ENCODE measurements at places on chromosomes 2 and 18.

DNA sequence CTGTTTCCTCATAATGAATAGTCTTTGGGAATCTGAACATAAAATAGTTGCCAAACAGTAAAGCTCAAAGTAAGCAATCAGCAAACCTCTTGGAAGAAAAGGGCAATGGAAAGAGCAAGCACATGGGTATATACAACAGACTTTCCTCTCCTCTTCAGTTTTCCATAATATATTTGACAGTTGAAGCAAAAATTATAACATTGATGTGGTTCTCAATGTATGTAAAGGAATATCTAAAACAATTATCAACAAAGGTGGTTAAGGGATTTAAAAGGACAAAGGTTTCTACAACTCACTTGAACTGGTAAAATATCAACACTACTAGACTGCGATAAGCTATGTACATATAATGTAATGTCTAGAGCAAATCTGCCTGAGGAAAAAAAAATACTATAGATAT, 168.6 kb upstream of the SMAD7 start:
- DNase-seq = no peak

- DNase-seq = no peak
Observed at GRCh38 chr2:115174651-115175050, 732.2 kb downstream of the DPP10 start.

- no peak for DNase-seq
Observed at GRCh38 chr2:222862106-222862908, 1.5 kb downstream of the ACSL3 start.

DNA sequence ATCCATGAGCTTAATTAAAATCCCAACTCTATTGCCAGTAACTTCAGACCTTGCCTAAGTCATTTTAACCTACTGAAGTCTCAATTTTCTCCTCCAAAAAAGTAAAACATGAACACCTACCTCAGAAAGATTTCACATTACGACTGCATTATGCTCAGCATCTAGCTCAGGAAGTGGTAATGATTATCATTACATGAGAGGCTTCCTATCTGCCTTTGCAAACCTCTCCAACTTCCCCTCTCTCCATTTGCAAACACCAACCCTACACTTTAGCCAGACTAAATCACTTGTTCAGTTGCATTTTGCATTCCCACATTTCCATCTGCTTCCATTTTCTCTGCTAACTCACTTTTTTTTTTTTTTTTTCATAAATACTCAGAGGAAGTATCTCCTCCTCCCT, 6.8 kb downstream of the SLC38A11 start:
- no peak for DNase-seq

GRCh38 chr2:216214768-216215167, 105.6 kb downstream of the XRCC5 start:
- DNase-seq = no peak

DNA sequence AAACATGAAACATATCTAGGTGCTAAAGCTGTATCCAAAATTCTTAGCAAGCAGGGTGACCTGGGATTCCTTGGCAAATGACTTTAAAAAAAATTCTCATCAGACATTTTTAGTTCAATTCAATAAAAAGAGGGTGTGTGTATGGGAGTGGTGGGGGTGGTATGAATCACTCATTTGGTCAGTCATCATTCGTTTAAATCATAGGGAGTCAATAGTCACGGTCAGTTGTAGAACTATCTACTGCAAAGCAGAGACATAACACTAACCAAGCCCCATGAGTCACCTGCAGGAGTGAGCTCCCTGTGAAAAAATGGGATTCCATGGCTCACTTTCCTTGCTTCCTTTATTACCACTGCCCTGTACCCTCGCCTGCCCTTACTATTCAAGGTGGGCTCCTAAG, 380.6 kb upstream of the TCF4 start:
- no peak for DNase-seq

DNA sequence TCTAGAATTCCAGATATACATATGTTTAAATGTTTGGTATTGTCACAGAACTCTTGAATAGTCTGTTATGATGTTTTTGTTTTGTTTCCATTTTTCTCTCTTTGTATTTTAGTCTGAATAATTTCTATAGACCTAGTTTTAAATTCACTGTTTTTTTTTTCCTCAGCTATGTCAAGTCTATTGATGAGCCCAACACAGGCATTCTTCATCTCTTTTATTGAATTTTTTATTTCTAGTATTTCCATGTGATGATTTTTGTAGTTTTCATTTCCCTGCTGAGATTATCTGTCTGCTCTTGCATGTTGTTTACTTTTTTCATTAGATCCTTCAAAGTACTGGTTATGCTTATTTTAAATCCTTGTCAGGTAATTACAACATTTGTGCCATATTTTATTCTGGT, 254.7 kb downstream of the C1D start:
- DNase-seq = no peak

DNA sequence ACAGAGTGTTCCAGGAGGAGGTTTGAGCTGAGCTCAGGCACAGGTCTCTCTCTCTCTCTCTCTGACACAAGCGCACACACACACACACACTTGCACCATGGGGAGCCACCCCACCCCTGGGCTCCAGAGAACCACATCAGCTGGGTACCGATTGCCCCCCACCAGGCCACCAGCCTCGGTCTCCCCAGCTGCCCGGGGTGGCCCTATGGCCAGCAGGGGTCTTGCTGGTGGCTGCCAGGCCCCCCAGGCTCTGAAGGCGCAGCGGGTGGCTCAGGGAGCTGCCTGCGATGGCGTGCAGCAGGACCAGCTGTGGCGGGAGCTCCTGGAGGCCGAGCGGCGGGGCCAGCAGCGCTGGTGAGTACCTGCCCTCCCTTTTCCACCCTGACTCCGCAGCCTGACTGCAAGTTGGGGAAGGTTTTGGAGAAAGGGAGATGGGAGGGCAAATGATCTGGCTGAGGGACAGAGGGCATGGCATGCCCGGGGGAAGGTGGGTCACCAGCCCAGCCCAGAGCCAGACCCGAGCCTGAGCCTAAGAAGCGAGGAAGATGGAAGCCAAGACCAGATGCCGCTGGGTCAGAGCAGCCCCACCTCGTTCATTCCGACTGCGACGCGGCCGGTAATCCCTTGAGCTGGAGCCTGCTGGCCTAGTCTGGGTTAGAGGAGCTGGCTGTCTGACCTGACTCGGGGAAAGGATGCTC, 21.9 kb upstream of the SLC66A3 start:
- DNase-seq = no peak

GRCh38 chr2:240155048-240155744, 14.7 kb upstream of the OTOS start:
- no peak for DNase-seq

DNA sequence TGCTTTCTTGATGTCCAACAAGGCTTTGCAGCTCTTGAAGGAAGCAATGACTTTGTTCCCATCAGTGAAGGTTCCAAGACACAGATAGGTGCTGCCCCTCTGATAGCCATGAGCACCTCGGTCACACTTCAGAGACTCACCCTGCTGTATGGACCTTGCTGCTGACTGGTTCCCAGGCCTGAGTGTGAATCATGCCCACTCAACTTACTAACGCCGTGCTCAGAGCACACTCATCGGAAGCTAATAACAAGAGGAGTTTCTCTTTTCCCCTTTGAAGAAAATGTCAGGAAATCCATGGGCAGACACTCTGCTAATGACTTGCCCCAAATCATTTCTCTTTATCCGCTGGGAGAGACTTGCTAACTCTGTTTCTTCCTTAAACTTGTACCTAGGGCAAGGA, 83.8 kb upstream of the ARL4C start:
- DNase-seq = no peak

GRCh38 chr18:24677011-24677410, 216.6 kb downstream of the HRH4 start:
- DNase-seq = peak; percentile 2

DNA sequence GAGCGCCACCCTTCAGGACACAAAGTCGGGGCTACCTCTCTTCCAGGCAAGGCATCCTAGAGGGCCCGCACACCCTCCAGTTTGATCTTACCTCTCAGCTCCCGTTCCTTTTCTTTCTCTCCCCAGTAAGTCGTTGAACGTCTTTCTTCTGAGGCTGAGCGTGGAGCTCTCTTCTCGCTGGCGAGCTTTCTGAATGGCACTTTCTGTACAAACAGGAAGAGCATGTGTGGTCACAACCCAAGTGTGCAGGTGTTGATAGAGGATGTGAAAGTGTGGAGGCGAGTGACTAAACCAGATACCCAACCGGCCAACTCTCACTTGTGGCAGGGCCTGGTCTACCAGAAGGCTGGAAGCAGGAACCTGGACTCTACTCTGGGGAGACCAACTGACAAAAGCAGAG, at the start of gene AFF3:
AFF3 (minus strand) TSS at position 198 of the 400 bp plus-strand sequence. CDS start 38,136 bp downstream, outside the sequence.
- DNase-seq = no peak

GRCh38 chr2:10993001-10993481, 81.3 kb downstream of the KCNF1 start:
- no peak for DNase-seq

GRCh38 chr2:20589975-20590703, 60.8 kb downstream of the HS1BP3 start:
- DNase-seq = no peak

- no peak for DNase-seq
Observed at GRCh38 chr2:164840458-164840929, 1.1 kb downstream of the COBLL1 start.

- DNase-seq = no peak
Observed at GRCh38 chr2:175017618-175018414, 12.6 kb upstream of the CHN1 start.

GRCh38 chr2:10242451-10242850, 60.3 kb upstream of the HPCAL1 start:
- no peak for DNase-seq

GRCh38 chr2:43246641-43247040, 20.2 kb upstream of the ZFP36L2 start:
- DNase-seq = no peak

- DNase-seq = no peak
Observed at GRCh38 chr2:214560618-214561190, 149.8 kb downstream of the VWC2L start.

DNA sequence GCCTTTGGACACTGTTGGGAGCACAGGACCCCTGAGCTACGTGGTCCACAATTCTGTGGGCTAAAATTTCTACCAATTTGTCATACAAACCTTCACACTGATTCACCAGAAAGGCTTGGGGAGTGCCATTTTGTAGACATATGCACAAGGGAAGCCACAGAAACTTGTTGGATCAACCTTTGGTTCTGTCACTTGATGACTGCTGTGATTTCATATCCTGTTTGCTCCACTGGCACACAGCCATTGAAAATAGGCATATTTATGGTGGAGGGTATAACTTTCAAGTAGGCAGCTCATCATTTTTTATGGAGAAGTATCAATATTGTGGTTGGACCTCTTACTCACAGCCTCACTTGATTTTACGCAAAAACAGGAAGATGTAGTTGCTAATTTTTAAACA, 10.5 kb downstream of the NAPG start:
- no peak for DNase-seq

DNA sequence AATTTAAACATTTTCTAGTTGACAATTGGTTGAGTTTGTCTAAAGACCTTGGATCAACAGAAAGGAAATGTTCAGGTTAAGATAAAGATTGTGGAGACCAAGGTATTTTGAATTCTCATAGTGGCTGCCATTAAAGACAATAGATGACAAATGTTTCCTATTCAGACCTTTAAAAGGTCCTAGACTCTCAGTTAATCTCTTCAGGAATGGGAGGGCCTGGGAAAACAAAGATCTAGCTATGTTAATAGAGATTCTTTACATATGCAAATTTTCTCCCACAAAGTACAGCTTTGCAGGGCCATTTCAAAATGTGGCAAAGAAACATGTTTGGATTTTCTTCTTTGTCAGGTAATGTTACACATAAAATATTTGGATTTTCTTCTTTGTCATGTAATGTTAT, 403.9 kb downstream of the SPAG16 start:
- DNase-seq = no peak

DNA sequence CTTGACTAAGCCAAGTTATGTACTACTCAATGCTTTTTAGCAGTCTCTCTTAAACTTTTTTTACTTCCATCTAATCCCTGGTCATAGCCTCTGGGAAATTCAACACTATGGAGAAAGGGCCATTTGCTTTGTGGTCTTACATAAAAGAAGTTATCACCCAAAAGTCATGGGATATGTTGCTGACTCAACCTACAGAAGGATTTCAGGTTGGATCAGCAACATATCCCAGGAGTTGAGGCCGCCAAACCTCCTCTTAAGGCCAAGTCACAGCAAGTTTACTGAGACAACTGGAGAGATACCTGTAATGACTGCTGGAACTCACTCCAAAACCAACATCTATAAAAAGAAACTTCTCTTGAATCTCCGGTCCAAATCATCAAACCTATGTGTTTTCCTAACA, 141.1 kb downstream of the IRS1 start:
- DNase-seq = no peak

GRCh38 chr2:122391726-122392125, 636.3 kb downstream of the TSN start:
- DNase-seq = no peak

DNA sequence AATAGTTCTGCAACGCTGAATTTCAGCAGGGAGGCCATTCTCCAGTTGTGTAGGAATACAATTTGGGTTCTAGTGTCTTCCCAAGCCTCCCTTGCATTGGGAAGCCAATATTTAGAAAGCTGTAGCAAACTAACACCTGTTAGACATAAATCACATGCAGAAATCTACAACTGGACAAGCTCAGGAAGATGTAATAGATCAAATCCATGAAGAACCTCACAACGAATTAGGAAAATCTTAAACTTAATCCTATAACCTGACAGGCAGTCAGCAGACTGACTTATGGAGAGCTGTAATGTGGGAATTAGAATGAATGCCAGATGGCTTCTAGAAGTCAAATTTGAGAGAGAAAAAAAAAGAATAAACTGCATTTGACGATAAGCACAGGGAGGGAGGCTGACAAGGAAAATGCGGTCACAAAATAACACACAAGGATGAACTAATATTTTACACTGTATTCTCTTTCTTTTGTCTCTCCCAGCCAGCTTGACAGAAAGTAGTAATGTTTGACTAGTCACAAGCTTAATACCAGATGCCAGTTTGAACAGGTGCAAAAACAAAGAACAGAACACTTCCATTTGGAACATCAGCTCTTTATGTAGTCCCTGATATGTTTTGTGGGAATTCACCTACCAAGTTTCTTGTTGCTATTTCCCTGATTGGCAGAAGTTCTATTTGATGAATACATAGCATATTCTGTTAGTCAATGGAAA, 50.8 kb upstream of the FANCL start:
- DNase-seq = no peak

DNA sequence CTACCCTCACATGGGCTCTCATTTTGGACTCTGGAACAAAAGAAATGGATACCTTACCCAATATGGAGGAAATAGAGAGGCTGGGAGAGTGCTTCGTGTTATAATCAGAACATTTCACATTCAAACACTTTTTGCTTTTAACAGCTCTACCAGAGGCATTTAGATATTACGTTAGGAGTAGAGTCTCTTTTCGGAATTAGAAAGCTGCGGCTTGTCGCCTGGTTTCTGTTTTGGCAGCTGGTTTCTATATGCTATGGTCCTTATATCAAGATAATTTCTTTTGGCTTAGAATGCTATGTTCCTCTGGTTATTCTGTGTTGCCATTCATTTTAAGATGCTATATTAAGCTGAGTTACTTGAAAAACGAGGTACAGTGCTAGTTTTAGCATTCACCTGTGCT, 392.8 kb upstream of the GALNT5 start:
- DNase-seq = no peak

All from HS-5 (cell line).